ENCODE measurements at places on chromosomes 7 and 10. TPM values are rescaled to one million over a fixed set of nuclear protein-coding genes. Genes with fewer than 3 reads are reported as not detected.

The ZC3HAV1L gene
- 14.2 TPM for total RNA-seq

The PLXDC2 gene
- total RNA-seq = 4.7 TPM

The MCU gene
- total RNA-seq = 115 TPM

The CNTNAP2 gene
- total RNA-seq = not detected

Measured in Caki2 (cell line).